ENCODE measurements at places on chromosomes 1 and 21. TPM values are rescaled to one million over a fixed set of nuclear protein-coding genes. Genes with fewer than 3 reads are reported as not detected.

DNA sequence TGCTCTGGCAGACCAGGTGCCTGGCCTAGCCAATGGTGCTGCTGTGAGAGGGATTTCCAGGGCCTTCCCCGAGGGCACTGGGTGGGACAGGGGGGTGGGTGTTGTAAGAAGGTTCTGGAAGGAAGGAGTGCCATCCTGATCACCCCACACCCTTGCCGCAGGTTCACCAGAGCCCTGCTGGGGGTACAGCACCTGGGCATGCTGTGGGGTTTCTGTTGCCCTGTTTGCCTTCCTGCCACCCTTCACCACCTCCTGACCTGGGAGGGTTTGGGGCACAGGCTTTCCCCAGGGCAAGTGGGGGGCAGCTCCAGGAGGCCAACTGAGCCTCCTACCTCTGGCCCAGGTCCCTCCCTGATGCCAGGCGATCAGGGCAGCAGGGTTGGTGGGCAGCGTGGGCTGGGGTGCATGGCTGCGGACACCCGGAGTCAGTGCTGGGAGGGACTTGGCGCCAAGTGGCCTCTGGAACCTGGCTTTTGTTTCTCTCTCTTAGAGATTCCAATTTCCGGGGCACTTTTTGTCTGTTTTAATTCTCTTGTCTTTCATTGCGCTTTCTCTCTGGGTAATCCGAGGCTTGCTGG lies 318.8 kb downstream of the PTPRU start:
- DNase-seq = no peak

DNA sequence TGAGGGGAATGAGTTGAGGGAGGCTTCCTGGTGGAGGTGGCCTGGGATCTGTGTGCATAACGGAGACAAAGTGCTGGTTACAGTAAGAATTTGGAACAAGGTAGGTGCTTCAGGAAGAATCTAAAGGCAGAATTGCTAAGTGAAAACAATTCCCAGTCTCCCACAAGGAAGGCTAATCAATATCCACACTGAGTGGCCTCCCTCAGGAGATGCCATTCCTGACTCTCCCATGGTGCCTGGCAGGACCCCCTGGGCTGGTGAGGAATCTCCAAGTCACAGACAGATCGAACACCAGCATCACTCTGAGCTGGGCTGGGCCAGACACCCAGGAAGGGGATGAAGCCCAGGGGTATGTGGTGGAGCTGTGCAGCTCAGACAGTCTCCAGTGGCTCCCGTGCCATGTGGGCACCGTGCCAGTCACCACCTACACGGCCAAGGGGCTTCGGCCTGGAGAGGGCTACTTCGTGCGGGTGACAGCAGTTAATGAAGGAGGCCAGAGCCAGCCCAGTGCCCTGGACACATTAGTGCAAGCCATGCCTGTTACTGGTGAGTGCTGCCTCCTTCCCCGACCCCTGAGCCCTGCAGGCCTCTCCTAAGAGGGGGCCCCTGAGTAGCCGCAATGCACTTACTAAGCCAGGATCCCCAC lies 30.7 kb downstream of the IGFN1 start:
- DNase-seq = no peak

Gene KLF17
- total RNA-seq = not detected

GRCh38 chr1:174989536-174990220 lies 10.1 kb upstream of the CACYBP start:
- DNase-seq = no peak

All from left cardiac atrium (tissue), 4 donors.